ENCODE measurements at places on chromosomes 3 and 15. TPM values are rescaled to one million over a fixed set of nuclear protein-coding genes. Genes with fewer than 3 reads are reported as not detected.

- no peak for DNase-seq
Measured at GRCh38 chr3:134651347-134652041, 672 bp upstream of the KY start.

DHFR2 gene
- 8.1 TPM for total RNA-seq

DNA sequence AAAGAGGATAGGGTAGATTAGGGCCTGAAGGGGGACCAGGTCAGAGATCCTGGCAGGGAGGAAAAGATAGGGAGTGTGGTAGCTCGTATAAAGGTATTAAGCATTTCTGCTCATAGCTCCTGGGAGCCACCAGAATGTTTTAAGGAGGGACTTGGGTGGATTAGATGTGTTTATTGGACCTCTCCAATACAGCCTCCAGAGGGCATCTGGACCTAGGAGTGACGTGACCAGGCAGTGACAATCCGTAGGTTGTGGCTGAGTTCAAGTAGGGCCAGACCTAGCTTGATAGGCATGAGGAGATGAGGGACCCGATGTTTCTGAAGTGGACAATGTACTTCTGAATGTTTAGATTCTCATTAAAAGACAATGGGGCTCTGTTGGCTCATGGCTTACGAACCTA, 435.2 kb downstream of the MCTP2 start:
- DNase-seq = no peak

LRRIQ4 gene
- 0.18 TPM for total RNA-seq

SKOR1 gene
- 0.25 TPM for total RNA-seq

PLSCR5 gene
- total RNA-seq = not detected

DNA sequence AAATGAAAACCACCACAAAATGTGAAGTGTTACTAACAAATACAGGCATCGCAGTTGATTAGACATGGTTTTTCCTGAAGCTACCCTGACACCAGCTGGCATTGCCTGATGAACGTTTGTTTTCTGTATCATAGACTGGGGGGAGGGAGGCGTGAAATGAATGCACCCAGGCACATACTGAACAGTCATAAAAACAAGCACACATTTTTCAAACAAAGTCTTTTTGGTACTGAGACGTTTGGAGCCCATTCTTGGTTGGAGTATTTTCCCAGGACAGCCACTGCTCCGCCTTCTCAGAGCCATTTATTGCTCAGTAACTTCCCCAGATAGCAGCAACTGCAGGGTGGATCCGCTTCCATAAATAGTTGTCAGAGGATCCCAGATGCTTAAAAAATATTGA, 52.4 kb downstream of the KLF13 start:
- DNase-seq = peak; percentile 61

DNA sequence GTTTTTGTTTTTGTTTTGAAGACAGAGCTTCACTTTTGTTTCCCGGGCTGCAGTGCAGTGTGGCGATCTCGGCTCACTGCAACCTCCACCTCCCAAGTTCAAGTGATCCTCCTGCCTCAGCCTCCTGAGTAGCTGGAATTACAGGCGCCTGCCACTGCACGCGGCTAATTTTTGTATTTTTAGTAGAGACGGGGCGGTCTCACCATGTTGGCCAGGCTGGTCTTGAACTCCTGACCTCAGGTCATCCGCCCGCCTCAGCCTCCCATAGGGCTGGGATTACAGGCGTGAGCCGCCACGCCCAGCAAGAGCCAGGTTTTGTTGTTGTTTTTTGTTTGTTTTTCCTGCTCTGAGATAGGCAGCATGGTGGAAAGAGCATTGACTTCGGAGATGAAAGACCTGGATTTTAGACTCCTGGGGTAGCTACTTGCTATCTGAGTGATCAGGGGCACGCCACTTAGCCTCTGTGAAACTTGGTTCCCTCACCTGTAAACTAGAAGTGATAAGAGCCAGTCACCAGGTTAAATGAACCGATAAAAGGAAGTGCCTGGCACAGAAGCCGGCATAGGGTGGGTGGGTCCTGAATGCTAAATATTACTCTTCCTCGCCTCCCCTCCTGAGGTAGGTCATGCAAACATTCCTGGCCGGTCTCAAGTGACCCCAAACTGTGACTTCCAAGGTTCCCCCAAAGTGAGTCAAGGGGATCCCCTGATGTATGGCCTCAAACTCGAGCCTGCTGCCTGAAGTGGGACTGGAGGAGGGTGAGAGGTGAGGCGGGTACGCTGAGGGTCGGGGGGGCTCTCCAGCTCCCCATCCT, 62.9 kb upstream of the MCF2L2 start:
- no peak for DNase-seq

ABHD6 gene
- 3.3 TPM for total RNA-seq

GRCh38 chr3:169965562-169966427, 812 bp upstream of the SEC62 start:
- no peak for DNase-seq

DNA sequence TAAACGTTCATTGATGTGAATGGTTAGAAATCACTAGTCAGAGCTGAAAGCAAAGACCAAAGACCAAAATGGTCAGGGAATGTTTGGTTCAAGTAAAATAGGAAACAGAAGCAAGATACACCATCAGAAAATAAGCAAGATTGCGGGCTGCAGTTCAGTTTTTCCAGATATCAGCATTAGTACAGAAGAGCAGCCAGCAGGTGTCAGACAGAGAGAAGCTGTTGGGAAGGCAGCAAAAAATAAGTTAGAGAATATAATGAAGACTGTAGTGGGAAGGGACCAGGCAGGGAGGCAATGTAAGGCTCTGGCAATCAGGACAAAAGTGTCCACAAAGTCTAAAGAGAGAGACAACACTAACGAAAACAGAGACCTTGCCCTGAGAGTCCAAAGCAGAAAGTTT, 639.4 kb upstream of the NAALADL2 start:
- DNase-seq = no peak

KBTBD12 gene
- not detected for total RNA-seq

GRCh38 chr15:99485153-99485961, 80.4 kb upstream of the MEF2A start:
- DNase-seq = no peak
